Inflammatory macrophage (primary cell): ENCODE measurements at places on chromosomes 3 and 15.

DNA sequence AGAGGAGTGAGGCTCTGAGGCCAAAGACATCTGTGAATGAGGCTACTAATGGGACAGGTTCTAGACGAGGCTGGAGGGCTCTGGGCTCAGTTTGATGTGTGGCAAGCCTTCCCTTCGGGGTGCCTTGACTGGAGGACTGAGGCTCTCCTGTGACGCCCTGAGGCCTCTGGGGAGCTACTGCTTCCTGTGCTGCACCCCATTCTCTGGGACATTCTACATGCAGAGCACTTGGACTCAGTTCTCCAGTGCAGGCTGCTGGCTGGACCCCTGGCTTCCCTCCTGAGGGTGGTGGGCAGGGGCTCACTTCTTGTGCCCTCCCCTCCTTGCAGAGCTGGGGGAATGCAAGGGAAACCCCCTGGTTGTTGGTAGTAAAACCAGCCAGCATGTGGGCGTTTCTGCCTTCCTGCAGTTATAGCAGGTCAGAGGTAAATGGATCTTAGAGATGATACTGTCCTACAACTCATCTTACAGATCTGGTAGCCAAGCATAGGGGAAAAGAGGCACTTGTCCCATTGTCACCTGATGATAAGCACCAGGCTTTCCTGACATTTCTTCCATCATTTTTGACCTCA, 133.3 kb downstream of the CHDH start:
- DNase-seq, result no peak

DNA sequence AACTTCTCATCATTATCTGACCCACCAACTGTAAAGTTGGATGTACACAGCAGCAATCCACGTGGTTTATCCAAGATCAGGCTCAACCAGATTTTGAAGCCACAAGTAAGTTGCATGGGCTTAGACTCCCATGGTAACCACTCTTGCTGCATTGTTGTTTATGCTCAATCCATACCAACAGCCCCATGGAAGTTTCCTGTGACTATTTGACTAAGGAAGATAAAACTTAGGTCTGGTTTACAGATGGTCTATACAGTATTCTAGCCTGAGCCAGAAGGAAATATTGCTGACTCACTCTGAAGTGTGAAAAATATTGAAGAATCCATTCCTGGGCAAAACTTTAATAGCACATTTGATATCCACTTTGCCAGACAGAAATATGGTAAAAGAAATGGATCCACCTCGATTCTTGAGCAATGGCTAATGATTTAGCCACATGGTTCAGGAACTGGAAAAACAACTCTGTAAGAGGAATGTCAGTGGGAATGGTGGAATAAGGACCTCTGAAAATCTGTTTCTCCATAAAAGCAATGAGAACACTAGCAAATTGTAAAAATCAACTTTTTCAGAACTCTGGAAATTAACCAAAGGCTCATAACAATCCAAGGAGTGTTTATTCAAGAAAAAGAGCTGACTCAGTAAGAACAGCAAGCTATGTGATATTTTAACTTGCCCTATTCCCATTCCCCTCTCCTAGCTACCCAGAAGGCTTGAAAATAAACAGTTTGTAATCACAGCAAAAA, 162.9 kb upstream of the STT3B start:
- DNase-seq, result no peak

DNA sequence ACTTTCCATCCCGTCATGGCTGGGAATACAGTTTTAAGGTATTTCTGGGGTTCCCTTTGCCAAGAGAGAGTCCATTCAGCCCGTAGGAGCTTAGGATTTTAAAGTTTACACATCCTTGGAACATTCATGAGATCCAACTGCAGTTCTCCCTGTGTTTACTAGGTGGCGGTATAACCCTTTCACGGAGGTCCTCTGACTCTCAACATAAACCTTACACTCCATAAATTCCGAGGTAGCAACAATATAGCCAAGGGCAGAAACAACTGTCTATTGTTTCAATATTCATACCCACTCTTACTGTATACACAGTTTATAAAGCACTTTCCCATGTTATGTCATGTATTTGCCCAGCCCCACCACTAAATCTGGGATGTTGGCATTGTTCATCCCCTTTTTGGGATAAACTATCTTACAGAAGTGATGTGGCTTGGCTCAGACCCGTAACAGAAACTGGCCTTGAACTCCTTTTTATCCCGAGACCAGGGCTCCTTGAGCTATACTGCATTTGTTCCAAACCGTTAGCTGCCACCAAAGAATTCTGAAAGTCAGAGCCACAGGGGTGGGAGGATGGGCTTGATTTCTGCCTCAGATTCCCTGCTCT, 69.2 kb upstream of the COL6A5 start:
- peak; percentile 33 for DNase-seq

DNA sequence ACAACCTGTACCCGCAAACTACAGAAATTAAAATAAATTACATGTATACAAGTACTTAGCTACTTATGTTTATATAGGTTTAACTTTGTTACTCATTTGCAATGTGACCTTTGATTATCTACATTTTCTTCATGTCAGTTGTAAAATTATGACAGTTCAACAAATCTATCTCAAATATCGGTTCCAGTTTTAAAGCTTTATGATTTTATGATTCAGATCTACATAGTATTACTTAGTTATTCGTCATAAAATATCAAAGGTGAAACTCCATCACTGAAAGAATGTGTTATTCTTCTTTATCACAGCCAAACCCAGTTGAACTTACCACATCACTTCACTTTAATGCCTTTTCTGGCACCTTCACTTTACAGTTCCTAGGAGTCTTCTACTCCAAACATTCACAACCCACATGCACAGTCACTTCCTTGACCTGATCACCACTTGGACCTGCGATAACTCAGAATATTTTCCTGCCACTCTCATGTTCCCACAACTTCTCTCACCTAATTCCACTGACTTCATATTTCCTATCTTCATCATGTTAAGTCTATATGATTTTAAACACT, 47.2 kb downstream of the SLITRK3 start:
- DNase-seq, result no peak

GRCh38 chr15:43985976-43986680, 159.3 kb downstream of the WDR76 start:
- DNase-seq, result no peak

DNA sequence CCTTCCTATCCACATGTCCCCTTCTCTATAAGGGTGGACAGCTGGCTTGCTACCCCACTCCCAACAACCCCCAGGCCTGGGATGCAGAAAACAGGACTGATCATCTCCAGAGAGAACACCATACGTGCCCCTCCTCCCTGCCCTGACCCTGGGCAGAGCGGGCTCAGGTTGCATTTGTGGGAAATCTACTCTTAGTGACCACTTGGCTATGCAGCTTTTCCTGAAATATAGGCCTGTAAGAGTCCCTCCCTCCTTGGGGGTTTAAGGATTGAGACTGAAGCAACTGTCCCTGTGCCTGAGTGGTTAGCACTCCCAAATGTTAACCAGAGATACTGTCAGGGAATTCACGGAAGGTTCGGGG, 11.7 kb downstream of the SH2D7 start:
- no peak for DNase-seq

DNA sequence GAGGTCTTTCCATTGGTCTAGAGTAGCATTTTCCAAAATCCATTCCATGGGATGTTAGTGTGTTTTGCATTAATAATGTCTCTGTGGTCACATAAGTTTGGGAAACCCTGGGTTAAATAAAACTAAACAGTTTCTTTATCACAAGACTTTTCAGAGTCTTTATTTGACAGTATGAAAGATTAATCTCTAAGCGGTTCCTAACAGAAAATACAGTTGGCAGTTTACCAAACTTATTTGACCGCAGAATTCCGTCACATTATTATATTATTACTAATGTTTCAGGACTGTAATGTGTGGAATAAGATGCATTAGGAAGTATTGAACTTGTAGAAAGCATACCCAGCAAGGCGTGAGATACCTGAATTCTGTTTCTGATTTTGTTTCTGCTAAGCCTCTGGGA, 71.5 kb upstream of the ADAMTSL3 start:
- DNase-seq, result no peak

DNA sequence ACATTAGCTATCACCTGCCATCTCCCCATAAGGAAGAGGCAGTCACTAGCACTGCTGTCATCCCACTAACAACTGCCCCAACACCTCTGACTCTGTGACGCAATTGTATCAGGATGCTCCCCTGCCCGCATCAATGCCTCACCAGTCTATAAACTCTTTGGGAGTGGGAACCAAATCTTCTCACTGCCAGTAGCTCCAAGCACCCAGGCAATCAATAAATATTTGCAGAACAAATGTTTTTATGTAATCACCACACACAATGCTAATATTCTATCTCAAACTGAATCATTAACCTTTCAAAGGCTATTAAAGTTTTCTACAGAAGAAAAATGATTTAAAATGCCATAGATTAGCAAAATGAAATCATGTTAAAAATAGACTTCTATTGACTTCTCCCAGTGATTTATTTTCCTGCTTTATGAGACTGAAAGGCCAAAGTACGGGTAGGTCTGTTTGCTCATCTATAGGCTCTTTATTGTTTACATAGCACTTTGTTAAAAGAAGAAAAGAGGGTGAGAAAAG, 131.3 kb downstream of the PLD1 start:
- no peak for DNase-seq

DNA sequence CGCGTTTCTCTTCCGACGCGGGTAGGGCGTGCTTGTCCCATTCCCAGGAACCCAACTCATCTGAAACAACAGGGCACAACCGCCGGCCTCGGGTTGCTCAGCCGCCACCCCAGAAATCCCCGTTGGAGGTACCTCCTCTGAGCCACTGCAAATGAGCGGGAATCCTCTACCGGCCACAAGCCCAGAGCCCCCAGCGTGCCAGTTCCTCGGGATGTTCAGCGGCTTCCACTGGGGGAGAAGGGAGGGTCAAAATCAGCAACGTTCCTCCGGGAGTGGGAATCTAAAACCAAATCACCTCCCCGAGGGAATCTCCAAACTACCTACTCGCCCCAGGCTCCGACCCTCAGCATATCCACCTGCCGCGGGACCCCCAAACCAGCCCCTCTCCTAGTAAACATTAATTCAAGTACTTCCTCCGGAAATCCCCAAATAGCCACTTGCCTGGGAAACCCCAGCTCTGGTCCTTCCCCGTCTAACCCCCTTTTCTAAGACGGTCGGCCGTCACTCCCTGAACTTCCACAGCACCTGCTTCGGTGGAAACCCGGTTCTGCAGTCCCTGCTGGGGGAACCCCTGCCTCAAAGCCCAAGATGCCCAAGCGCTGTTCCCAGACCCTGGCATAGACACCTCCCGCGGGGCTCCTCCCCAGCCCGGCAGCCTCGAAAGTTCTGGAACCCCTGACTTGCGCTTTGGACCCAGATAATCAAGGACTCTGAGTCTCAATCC, 887 bp downstream of the OXTR start:
- no peak for DNase-seq

- DNase-seq, result peak; percentile 8
Measured at GRCh38 chr15:67521783-67522568, 1.0 kb downstream of the C15orf61 start.

DNA sequence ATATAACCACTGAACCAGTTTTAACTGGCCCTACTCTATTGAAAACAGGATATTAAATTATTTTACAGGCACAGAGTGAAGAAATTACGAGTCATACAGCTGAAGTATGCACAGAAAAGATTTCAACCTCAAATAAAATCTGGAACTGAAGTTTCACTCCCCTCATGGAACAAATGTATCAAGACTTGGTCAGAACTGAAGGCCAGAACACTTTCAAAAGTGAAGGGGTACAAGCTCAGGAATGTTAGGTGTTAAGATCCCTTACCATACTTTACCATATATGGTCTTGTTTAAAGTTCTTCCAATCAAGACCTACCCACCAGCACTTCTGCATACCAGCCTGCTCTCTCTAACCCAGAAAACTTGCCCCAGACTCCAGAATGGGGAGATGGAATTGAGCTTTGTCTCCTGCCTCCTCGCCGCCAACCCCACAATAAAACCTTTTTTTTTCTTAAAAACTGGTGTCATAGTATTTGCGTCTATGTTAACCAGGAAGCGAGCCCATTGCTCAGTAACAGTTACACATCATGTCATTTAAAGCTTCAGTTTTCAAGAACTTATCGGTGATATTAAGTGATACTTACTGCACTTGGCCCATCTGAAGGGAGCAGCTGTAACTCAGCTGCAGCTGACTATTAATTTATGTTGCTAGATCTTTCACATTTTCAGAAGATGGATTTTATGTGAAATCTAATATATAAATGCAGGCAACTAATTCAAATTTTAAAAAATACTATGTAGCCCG, 59.9 kb downstream of the OXSM start:
- no peak for DNase-seq

DNA sequence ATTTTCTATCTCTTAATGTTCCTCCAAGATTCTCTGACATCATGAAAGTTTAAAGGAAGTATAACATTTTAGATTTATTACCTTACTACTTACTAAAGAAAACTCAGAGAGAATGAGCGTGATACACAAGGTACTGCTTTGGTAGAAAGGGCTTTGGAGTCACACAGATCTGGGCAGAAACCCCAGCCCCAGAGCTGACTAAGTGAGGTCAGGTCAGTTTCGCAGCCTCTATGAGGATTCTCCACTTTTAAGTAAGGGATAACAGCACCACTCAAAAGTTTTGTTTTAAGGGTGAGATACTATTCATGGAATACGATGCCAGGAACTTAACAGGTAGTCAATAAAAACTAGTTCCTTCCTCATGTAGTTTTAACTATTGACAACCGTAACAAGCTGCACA, 76.1 kb downstream of the CLDN11 start:
- DNase-seq, result no peak

- DNase-seq, result no peak
Measured at GRCh38 chr3:12991861-12992281, 81.4 kb downstream of the IQSEC1 start.

GRCh38 chr3:165874663-165875489, 37.7 kb upstream of the BCHE start:
- DNase-seq, result no peak

GRCh38 chr15:40843885-40844695, at the start of gene SPINT1:
Gene SPINT1 (plus strand): TSS chr15:40844048. CDS start chr15:40844555, 507 bp downstream.
- DNase-seq, result peak; percentile 63

DNA sequence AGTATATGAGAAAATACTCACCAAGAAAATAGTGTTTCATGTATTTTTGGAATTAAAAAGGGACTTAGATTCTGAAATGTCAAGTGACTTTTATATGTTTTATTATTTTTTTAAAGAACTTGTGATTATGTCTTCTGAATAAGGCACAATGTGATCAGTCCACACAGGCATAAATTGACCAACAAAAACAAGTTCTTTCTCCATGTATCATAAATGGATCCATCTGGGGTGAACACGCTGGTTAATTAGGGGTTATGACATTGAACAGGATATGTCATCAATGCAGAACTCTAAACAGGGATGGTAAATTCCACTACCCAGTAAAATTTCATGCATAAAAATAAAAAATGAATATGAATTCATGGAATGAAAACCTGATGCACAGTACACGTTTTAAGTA, 31.3 kb upstream of the PIK3CA start:
- no peak for DNase-seq

DNA sequence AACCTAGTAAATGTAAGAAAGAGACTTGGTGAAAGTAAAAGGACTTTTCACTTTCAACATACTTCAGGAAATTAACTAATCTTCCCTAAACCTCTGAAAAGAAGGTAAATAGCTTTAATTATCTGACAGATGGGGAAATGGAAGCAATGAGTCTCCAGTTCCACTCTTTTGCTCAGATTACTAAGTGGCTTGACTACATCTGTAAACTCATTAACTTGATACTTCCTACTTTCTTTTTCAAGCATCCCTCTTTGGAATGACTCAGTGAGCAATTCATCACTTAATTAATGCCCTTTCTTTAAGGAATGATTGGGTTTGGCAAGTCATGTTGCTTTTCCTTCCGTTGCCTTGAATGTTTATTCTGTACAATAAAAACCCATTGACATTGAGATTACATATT, 234.2 kb downstream of the GRM7 start:
- no peak for DNase-seq
